NCI-H1930 (cell line): ENCODE measurements at places on chromosomes 3 and 15.

- no peak for DNase-seq
Observed at GRCh38 chr15:42037656-42038055, 16.8 kb upstream of the PLA2G4E start.

GRCh38 chr15:59174151-59174834 lies 32.4 kb upstream of the LDHAL6B start:
- DNase-seq, result no peak

DNA sequence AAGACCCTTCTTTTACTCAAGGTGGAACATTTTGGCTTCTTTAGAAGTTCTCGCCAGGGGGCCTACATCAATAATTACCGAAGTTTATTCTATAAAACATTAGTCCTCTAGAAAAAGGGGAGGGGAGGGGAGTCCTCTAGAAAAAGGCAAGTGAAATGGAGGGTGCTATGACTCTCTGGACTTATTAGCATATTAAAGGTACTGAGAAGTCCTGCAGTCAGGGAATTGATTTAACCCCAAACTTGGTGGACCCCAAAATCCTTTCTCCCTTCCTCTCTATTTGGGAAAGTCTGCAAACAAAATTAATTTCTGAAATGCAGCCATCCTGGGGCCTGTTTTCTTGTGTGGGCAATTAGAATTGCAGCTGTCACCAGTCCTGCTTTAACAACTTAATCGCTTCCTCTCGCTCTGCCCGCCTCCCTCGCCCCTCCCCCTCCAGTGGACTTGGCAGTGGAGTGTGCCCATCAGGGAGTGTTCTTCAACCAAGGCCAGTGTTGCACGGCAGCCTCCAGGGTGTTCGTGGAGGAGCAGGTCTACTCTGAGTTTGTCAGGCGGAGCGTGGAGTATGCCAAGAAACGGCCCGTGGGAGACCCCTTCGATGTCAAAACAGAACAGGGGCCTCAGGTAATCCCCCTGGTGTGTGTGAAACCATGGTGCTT lies 18.9 kb upstream of the LRRK1 start:
- no peak for DNase-seq

DNA sequence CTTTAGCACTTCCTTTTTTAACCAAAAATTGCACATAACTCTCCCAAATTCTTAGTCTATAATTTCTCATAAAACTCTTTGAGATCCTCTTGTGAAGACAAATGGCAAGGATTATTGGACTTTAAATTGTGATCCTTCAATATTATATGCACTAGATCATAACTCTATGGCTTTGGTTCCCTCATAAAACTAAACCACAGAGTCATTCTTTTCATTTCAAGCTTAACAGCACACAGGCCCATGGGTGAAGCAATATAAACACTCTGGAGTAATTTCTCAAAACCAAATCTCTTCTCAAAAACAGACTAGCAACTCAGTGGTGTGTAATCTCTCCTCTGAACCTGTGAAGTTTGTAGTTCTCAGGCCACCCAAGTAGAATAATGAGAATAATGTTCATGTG lies 171.0 kb upstream of the NECTIN3 start:
- no peak for DNase-seq

GRCh38 chr3:98558100-98558827 lies 26.5 kb downstream of the GPR15 start:
- DNase-seq, result no peak

DNA sequence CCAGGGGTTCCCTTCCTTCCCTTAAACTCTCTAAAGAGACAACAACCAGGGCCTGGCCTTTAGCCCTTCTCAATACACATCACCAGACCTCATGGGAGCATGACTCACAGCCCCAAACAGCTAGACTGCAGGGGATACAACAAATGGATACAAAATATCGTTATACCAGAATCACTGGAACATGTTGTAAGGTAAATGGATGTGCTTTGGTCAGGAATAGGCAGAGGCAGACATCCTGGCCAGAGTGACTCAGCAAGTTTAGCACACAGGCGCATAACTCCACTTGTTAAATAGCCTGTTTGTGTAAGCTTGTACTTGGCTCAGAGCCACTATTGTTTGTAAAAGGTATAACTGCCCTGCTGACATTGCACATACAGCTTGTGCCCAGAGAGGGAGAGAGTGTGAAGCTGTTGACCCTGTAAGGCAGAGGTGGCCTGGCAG lies 18.3 kb downstream of the TMED3 start:
- DNase-seq, result no peak

DNA sequence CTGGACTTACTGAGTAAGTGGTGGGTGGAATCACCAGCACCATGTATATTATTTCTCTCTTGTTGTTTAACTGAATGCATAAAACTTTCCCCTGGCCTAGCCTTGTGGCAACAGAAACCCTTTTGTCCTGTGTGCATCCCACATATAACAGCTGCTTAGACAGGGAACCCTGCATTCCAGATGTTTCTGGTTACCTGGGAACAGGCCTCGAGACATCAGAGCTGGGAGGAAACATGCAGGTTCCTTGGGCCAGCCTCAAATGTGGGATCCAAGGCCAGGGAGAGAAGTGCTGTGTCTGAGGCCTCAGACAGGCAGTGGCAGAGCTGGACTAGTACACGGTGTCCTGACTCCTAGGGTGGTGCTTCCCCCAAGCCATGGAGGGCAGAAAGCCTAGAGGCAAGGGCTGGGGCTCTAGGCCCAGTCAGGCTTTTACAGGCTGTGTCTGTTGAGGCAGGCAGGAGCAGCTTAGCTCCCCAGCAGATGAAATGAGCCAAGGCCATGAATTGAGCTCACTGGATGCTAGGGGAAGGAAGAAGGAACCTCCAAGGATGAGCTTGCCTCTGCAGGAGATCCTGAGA lies 57.7 kb downstream of the ITGA11 start:
- DNase-seq, result no peak

- no peak for DNase-seq
Observed at GRCh38 chr3:99865321-99865720, 47.7 kb downstream of the CMSS1 start.

- DNase-seq, result no peak
Observed at GRCh38 chr3:152083135-152083534, 185.6 kb upstream of the MBNL1 start.

DNA sequence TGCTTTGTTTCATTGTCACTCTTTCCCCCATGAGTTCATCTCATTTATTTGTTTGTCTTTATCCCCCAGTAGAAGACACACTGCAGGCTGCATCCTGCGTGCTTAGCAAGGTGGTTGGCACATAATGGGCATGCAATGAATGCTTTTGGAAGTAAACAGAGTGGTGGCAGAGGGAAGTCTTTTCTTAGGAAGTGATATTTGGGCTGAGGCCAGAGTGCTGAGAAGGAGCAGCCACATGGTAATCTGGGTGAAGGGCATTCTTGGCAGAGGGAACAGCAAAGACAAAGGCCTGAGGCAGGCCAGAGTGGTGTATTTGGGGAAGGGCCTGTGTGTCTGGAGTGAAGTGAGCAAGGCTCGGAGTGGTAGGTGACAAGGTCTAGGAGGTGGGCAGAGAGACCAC lies 17.7 kb upstream of the ADAMTS7 start:
- DNase-seq, result no peak

GRCh38 chr3:56351537-56351936 lies 116.7 kb downstream of the ERC2 start:
- no peak for DNase-seq

DNA sequence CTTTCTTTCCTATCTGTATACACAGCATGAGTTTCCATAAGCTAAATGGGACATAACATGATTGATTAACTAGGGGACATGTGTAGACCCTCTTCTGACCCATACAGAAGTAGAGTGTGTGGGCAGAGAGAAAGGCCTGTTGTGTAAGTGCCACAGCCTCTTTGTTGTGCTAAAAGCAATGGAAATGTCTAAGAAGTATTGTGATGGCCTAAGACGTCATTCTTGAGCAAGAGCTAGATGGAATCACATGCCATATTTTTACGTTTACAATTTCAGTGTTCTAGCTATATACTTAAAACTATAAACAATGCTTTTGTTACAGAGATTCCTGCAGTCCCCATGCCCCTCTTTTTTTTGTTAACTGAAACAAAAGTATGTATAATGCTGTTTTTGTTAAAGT lies 61.9 kb downstream of the CD47 start:
- no peak for DNase-seq

DNA sequence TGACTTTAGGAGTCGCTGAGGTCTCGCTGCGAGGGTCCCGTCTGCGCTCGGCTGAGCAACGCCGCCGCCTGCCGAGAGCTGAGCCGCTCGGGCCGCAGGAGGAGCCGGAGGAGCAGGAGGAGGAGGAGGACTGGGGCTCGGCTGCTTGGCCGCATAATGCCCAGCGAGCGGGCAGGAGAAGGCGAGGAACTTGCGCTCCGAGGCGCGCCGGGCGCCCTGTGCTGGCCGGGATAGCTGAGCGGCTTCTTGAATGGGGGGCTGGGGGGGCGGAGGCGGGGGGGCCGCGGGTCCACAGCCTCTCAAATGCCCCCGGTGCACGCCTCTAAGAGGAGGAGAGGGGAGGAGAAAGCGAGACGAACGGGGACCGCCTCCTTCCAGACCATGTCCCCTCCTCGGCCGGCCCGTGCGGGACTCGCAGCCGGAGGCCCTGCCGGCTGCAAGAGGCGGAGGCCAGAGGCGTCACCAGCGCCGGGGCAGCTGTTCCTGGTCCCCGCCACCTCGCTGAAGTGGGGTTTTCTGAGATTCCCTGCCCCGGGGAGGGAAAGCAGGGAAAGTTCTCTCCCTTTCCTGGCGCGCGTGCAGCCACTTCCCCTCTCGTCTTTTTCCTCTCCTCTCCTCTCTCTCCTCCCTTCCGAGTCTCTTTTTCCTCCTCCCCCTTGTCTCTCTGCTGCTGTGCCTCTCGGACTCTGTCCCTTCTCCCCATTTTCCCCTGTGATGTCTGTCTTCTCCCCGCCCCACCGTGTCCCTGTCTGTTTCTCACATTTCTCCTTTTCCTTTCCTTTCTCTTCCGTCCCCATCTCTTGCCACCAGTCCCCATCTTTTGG lies at the start of gene ADAMTS9:
Gene ADAMTS9, minus strand, starts transcription at position 220 of the 824 bp plus-strand sequence. CDS start 343 bp downstream, outside the sequence.
- DNase-seq, result no peak

DNA sequence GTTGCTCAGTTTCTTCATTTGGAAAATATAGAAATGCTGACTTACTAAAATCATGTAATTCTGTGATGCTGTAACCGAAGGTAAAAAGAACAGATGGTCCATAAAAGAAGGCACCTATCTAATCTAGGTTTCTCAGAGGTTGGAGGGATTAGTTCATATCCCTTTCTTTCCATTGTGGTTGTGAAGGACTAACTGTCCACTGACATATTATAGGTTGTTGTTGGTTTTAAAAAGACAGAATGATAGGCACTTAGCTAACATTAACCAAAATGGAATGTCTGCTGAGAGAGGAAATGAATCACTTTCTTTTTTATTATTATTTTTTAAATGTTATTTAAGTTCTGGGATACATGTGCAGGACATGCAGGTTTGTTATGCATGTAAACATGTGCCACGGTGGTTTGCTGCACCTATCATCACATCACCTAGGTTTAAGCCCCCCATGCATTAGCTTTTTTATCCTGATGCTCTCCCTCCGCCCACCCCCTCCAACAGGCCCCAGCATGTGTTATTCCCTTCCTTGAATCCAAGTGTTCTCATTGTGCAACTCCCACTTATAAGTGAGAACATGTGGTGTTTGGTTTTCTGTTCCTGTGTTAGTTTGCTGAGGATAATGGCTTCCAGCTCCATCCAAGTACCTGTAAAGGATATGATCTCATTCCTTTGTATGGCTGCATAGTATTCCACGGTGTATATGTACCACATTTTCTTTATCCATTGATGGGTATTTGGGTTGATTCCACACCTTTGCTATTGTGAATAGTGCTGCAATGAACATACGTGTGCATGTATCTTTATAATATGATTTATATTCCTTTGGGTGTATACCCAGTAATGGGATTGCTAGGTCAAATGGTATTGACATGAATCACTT lies 45.8 kb downstream of the ALDH1A2 start:
- no peak for DNase-seq

- DNase-seq, result no peak
Observed at GRCh38 chr3:53830944-53831343, 15.3 kb downstream of the CHDH start.

DNA sequence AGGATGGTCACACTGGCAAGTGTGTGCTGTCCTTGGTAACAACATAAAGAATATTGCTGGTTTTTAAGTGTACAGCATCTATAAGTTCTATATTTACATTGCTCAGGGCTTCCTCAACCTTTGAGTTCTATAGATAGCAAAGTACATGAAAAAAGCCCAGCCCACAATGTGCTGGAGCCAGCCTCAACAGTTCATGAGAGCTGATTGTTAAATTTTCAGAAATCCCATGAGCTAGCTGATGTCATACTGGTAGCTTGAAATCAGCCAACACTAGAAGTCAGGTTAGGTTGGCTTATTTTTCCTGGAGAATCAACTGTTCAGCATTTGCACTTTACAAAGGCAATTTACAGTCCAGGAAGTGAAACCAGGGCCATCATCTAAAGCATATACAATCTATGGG lies 102.8 kb downstream of the STRIT1 start:
- DNase-seq, result no peak

DNA sequence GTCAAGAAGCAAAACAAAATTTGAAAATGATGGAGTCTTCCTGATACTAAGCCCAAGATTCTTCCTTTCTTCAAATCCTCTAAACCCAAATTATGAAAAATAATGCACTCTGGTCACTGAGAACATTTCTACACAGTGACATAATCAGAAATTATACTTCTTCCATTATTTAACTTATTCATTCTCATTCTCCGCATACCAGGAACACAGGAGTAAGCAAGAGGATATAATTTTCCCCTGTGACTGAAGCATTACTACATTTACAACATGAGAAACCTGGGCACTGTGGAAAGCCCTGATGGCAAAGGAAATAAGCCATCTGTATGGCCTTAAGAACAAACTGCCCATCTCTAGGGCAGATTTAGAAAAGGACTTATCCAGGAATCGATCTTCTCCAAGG lies 47.0 kb downstream of the EXD1 start:
- no peak for DNase-seq

GRCh38 chr3:184156522-184156955 lies 1.4 kb downstream of the DVL3 start:
- DNase-seq, result no peak

GRCh38 chr3:40211579-40211978 lies 97.9 kb upstream of the EIF1B start:
- no peak for DNase-seq

GRCh38 chr3:111072031-111072921 lies 660 bp downstream of the NECTIN3 start:
- no peak for DNase-seq

DNA sequence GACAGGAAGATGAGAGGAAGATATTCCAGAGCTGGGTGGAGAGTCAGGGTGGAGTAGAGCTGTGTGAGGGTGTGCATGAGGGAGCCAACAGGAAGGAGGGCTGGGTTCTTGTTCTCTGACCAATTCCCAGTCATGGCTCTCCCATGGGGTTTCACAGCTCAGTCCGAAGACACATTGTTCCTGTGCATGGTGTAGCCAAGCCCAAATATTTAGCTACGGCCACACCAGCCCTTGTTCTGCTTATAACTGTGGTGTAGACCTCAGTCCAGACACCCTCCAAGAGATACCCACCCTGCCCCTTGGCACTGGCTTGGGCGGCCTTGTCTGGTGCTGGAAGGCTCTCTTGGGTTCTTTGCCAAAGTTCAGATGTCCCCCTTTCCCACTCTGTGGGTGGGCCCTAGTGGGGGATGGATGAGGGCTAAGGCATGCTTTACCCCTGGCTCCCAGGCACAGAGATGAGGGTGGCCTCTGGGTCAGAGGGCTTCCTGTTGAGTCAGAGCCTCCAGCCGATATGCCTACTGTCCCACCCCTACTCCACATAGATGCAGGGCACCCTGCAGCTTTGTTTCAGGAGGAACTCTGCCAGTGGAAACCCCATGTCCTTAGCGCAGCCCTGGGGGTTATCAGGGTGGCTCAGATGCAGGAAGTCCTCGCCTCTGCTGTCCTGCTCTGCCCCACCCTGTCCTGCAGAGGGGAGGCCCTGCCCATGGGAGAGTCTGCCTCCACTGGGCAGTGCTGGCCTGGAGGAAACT lies 271.2 kb upstream of the CTDSPL start:
- no peak for DNase-seq
